ENCODE measurements at places on chromosomes 7 and 10. TPM values are rescaled to one million over a fixed set of nuclear protein-coding genes. Genes with fewer than 3 reads are reported as not detected.

- no peak overlapping the region for H3K27ac ChIP-seq
- H3K4me3 ChIP-seq: no peak overlapping the region
- no peaks in the 10 kb centered on the region for H3K36me3 ChIP-seq
Measured at GRCh38 chr10:42939685-42940366, 137.0 kb upstream of the RET start.

GRCh38 chr10:115950320-115950719, 322.7 kb downstream of the GFRA1 start:
- H3K27me3 ChIP-seq: no peaks in the 10 kb centered on the region
- DNase-seq: no peak
- H3K4me1 ChIP-seq: no peaks in the 10 kb centered on the region
- H3K4me3 ChIP-seq: no peak overlapping the region
- H3K27ac ChIP-seq: no peak overlapping the region

Gene GJD4
- total RNA-seq: not detected

Gene NXPH1
- not detected for total RNA-seq

GRCh38 chr7:155883491-155884224, 71.4 kb upstream of the SHH start:
- no peak overlapping the region for H3K4me3 ChIP-seq
- no peaks in the 10 kb centered on the region for H3K36me3 ChIP-seq
- no peaks in the 10 kb centered on the region for H3K27me3 ChIP-seq

DNA sequence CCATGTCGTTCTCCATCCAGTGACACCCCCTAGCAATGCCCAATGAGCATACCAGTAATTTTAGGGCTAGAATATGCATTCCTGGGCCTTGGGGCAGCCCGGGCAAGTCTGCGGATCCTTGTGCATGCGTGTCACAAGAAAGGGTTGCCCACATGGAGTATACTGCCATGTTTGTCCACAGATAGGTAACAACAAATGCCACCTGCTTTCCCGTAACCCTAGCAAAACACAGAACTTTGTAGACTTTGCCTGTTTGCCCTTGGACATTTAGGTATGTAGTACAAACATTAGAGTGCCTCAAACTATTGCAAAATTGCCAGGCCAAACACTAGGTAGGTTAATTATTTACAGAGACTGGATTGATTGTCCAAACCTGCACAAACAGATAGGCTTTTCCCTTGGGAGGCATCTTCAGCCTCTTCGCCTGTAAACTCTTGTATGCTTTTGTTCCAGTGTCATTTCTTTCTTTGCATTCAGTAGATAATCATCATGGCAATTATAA, 117.0 kb downstream of the ADCY1 start:
- H3K4me1 ChIP-seq: peaks cover 8% of the 10 kb centered on the region
- H3K27me3 ChIP-seq: no peaks in the 10 kb centered on the region
- no peaks in the 10 kb centered on the region for H3K36me3 ChIP-seq
- no peak overlapping the region for H3K4me3 ChIP-seq
- no peak overlapping the region for H3K27ac ChIP-seq
- DNase-seq: peak; percentile 26

GRCh38 chr10:78850644-78851435, 217.9 kb upstream of the ZMIZ1 start:
- H3K4me3 ChIP-seq: no peak overlapping the region
- no peak for DNase-seq
- H3K4me1 ChIP-seq: no peaks in the 10 kb centered on the region
- H3K36me3 ChIP-seq: no peaks in the 10 kb centered on the region

- no peak overlapping the region for H3K4me3 ChIP-seq
- H3K27me3 ChIP-seq: no peaks in the 10 kb centered on the region
- H3K36me3 ChIP-seq: no peaks in the 10 kb centered on the region
- H3K4me1 ChIP-seq: no peaks in the 10 kb centered on the region
Measured at GRCh38 chr10:113310347-113310746, 242.5 kb upstream of the HABP2 start.

- no peak overlapping the region for H3K4me3 ChIP-seq
- no peaks in the 10 kb centered on the region for H3K36me3 ChIP-seq
- H3K4me1 ChIP-seq: no peaks in the 10 kb centered on the region
- H3K27me3 ChIP-seq: no peaks in the 10 kb centered on the region
- DNase-seq: no peak
- H3K27ac ChIP-seq: no peak overlapping the region
Measured at GRCh38 chr10:95976362-95977229, 66.8 kb upstream of the CCNJ start.

DNA sequence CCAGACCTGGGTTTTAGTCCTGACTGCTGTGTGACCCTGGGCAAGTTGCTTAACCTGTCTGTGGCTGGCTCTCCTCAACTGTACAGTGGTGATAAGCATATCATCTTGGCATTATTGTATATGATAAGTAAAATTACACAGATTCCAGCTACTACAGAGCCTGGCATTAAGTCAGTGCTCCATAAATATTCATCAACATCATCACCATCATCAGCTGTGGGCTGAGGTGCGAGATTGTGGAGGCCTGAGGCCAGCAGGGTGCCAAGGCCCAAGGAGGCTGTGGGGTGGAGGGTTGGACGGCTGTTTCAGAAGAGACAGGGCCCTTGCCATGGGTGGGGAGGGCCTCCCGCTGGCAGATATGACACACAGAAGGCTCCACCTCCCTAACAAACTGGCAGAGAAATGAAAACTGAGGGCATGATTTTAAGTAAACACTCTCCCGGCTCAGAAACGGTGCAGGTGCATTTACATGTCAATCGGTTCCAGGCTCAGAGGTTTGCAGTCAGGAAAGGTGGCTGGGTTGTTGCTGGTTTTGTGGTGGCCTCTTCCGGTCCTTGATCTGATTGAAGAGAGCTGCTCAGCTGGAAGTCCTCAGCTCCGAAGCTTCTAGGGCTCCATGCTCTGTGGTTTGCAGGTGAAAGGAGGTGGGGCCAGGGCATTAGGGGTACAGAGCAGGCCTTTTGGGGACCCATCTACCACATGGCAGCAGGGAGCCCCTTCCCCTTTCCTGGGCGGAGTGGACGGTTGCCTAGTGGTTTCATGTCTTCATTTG, 10.2 kb downstream of the CRYGN start:
- no peaks in the 10 kb centered on the region for H3K27me3 ChIP-seq
- no peak overlapping the region for H3K4me3 ChIP-seq
- peak; percentile 75 for DNase-seq
- H3K27ac ChIP-seq: peak overlapping the region; percentile 69

Gene ANKRD61
- total RNA-seq: 1.3 TPM

Gene CXCL12
- 14.2 TPM for total RNA-seq

- H3K4me1 ChIP-seq: no peaks in the 10 kb centered on the region
- no peak for DNase-seq
- no peaks in the 10 kb centered on the region for H3K36me3 ChIP-seq
- peaks cover 4% of the 10 kb centered on the region for H3K27me3 ChIP-seq
- H3K4me3 ChIP-seq: no peak overlapping the region
Measured at GRCh38 chr10:46098386-46098785, 52.3 kb upstream of the MSMB start.

- H3K36me3 ChIP-seq: no peaks in the 10 kb centered on the region
- H3K27me3 ChIP-seq: no peaks in the 10 kb centered on the region
- H3K27ac ChIP-seq: no peak overlapping the region
- H3K4me3 ChIP-seq: no peak overlapping the region
Measured at GRCh38 chr10:103504181-103504783, 10.8 kb downstream of the NEURL1 start.

GRCh38 chr10:112360308-112361270, 13.3 kb upstream of the ACSL5 start:
- no peak overlapping the region for H3K4me3 ChIP-seq
- DNase-seq: peak; percentile 82
- H3K4me1 ChIP-seq: peaks cover 26% of the 10 kb centered on the region

- H3K36me3 ChIP-seq: peaks cover 31% of the 10 kb centered on the region
- no peak overlapping the region for H3K27ac ChIP-seq
- no peaks in the 10 kb centered on the region for H3K27me3 ChIP-seq
- no peaks in the 10 kb centered on the region for H3K4me1 ChIP-seq
- no peak overlapping the region for H3K4me3 ChIP-seq
Measured at GRCh38 chr7:7675686-7676085, 35.1 kb downstream of the UMAD1 start.

Gene IFT22
- total RNA-seq: 13.4 TPM

Gene GIMAP7
- 11.7 TPM for total RNA-seq

DNA sequence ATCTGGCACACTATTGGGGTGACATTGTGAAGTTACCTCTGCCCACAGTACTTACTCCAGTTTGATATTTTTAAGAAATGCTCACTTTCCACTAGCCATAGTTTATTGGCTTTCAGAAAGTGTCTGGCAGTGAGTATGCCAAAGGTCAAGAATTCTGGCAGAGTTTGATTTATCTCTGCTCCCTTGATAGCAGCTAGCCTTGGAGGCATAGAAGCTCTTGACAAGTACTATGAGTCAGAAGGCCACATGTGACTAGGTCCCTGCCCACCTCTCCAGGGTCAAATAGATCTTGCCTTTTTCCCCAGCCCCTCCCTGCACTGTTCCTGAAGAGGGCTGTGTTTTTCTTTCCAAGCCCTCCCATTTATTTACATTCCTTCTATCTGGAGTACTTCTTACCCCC, 202.2 kb downstream of the AUTS2 start:
- DNase-seq: no peak
- no peak overlapping the region for H3K4me3 ChIP-seq
- peaks cover 6% of the 10 kb centered on the region for H3K4me1 ChIP-seq
- no peaks in the 10 kb centered on the region for H3K36me3 ChIP-seq
- no peaks in the 10 kb centered on the region for H3K27me3 ChIP-seq
- H3K27ac ChIP-seq: no peak overlapping the region

GRCh38 chr10:672992-673391, 16.5 kb downstream of the DIP2C start:
- H3K27me3 ChIP-seq: no peaks in the 10 kb centered on the region
- H3K36me3 ChIP-seq: no peaks in the 10 kb centered on the region
- H3K4me1 ChIP-seq: no peaks in the 10 kb centered on the region

DNA sequence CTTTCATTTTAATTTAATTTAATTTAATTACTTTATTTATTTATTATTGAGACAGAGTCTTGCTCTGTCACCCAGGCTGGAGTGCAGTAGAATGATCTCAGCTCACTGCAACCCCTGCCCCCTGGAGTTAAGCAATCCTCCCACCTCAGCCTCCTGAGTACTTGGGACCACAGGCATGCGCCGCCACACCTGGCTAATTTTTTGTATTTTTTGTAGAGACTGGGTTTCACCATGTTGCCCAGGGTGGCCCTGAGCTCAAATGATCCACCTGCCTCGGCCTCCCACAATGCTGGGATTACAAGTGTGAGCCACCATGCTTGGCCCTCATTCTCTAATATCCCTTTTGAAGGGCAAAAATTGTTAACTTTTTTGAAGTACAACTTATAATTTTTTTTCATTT, 92.9 kb downstream of the XRCC2 start:
- H3K4me3 ChIP-seq: no peak overlapping the region
- no peaks in the 10 kb centered on the region for H3K4me1 ChIP-seq
- H3K27ac ChIP-seq: no peak overlapping the region
- DNase-seq: no peak
- no peaks in the 10 kb centered on the region for H3K36me3 ChIP-seq

- H3K4me1 ChIP-seq: peaks cover 66% of the 10 kb centered on the region
- DNase-seq: no peak
- H3K27ac ChIP-seq: peak overlapping the region; percentile 94
- no peaks in the 10 kb centered on the region for H3K27me3 ChIP-seq
- H3K36me3 ChIP-seq: peaks cover 62% of the 10 kb centered on the region
Measured at GRCh38 chr10:102153093-102153620, 968 bp downstream of the NOLC1 start.

All from stomach (tissue), 19 donors.